ENCODE measurements at places on chromosomes 12 and 14.
A peak's percentile ranks its signal among the peaks of the same experiment; 100 is the strongest.

GRCh38 chr12:113348849-113349536, 9.4 kb upstream of the PLBD2 start:
- DNase-seq: no peak

DNA sequence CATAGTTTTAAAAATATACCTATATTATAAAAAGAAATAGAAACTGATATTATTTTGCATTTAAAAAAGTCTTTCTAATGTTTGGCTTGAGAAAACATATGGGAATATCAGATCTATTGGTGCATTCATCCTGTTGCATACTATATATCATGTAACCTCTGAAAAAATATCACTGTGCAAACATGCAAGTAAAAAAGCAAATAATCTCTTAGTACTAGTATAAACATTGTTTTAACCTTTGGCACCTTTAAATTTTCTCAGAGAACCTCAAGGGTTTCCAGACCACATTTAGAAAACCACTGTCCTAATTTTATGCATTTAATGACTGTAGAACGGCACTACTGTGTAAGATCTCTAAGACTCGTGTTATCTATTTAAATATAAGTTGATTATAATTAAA, 416.8 kb downstream of the LRFN5 start:
- no peak for DNase-seq

GRCh38 chr12:49662998-49663843, 39.9 kb downstream of the PRPF40B start:
- DNase-seq: no peak

DNA sequence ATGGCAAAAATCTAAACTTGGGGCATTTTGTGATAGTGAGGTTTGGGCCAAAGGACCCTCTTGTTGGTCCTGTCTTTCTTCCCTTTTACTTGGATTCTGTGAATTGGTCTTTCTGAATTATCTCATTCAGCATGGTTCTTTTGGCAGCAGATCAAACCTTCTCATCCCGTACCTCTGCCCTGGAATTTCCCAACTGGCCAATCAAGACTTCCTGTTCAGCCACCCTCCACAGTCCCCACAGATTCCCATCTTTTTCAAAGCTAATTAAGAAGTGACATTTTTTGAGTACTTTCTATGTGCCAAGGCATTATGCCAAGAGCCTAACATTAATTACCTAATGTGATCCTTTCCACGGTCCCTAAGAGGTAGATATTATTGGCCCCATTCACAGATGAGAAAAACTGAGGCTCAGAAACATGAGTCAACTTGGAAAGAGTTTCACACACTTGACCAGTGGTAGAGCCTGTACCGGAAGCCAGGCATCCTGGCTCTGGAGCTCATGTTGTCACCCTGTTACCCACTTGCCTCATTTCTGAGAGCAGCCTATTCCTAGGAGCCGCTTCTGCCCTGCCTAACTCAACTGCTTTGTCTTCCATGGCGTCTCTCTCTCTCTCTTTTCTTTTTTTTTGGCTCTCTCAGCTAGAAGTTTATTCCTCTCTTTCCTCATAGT, 135.9 kb downstream of the C12orf75 start:
- no peak for DNase-seq

- peak; percentile 56 for DNase-seq
These were observed 11.5 kb downstream of the ASPG start for GRCh38 chr14:104096751-104097700.

- DNase-seq: no peak
These were observed 161.1 kb upstream of the NOS1 start for GRCh38 chr12:117522559-117522958.

GRCh38 chr12:69684466-69684865, 14.6 kb downstream of the BEST3 start:
- no peak for DNase-seq

DNA sequence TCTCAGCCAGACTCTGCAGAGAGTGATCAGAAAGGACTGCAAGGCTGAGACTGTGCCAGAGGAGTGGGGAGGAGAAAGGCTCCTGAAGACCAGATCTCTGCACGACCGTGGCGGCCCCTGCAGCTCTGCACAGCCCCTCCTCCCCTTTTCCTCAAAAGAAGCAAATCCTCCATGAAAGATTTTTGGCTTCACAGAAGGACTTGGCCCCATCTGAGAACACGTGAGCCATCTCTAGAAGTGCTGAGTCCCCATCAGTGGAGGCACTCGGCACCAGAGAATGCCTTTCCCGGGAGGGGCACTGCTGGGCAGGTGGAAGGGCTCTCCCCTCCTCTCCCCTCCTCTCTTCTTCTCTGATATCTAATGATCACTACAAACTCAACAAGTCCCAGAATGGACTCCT, 6.8 kb downstream of the FIGNL2 start:
- no peak for DNase-seq

DNA sequence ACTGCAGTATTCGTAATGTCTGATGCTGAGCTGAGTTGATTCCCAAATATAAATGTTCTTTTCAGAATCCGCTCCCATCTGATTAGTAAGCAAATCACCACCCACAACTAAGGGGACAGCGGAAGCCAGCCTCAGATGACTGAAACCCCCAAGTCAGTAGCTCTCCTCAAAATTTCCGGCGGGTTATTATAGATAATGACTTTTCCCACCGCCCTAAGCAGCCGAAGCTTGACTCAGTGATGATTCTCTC, 469 bp upstream of the LRFN5 start:
- DNase-seq: no peak

DNA sequence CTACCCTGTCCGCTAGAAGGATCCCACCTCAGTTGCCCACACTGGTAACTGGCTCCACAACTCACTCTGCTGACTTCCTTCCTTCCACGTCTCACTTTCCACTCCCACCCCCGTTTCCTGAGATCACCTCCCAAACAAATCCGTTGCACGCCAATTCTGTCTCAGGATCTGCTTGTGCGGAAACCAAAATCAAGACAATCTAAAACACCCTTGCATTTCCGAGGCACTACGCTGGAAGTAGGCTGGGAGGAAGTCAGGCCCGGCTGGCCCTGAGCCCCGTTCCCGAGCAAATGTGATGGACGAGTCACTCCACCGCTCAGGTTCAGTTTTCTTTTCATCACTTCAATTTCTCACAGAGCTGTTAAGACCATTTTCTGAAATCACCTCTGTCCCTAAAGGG, 23.1 kb downstream of the ABCB9 start:
- no peak for DNase-seq

DNA sequence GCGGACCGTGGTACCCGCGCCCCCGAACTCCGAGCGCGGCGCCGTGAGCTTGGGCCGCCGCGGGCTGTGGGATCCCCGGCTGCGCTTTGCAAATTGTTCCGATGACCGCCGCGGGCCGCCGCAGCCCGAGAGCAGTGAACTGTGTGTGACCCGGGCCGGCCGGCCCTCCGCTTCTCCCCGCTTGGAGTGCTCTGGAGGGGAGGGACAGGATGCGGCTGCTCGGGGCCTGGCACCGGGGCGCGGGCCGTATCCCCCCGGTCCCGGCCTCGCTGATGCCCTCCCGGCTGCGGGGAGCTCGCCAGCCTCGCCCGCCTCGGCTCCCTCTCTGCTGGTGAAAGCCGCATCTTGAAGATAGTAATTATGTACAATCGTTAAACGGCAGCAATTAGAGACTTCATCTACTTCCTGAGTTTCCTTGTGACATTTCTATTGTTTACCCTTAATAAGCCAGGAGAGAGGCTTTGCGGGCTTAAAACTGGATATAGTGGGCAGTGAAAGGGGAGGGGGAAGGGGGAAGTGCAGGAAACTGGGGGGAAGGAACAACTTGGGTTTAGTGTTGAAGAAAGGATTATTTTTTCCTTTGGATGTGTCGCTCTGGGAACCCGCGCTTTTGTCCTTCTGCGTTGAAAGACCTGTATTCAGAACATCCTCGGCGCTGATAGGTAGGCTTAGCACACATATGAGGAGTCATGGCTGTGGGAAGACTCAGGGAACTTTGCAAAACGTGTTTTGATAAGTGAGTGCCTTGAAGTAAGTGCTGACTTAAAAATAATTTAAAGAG, 1.2 kb downstream of the PELI2 start:
- DNase-seq: no peak

DNA sequence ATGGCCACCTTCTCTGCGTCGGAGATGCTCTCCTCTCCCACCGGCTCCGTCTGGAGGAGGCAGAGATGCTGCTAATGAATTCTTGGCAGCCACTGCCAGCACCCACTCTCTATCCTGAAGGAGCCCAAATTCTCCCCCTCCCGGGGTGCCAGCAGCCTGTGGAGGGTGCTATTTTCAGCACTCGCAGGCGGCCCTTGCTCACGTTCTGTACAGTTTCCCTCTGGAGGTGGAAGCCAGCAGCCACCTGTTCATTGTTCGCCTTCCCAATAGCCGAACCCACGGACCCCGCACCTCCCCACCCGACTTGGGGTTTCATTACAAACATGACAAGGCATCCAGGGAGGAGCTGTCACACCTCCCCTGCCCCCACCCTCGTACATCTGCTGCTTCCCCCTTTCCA, 27.8 kb downstream of the SNRNP35 start:
- no peak for DNase-seq

GRCh38 chr12:130832561-130833209, 6.4 kb downstream of the STX2 start:
- no peak for DNase-seq

DNA sequence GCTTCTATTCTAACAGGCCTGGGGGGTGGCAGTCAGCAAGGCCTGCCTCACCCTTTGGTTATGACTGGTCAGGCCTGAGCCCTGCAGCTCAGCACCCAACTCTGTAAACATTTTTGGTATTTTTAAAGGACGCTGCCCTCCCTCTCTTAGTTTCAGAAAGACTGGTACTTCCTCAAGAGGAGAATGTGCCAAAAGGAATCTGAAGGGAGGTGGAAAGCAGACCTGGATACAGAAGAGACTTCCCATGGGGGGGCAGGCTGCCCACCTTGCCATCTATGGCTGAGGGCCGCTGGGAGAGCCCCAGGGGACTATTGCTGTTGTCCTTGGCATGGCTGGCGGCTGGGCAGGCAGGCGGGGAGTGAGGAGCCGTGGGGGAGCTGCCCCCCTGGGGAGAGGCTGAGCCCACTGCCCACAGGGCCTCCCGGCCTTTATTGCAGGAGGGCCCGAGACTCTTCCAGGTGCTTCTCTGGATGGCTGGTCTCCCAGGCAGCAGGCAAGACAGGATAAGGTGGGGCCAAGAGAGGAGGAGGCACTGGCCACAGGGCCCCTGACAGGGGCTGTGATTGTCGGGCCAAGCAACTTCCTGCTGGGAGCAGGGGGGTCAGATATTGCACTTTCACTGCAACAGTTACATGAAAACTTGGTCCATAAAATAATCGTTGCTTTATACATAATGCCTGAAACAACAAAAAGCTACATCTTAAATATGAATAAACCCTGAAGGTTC, 3.5 kb downstream of the ARL6IP4 start:
- DNase-seq: no peak

- no peak for DNase-seq
These were observed 31.9 kb upstream of the TC2N start for GRCh38 chr14:91899213-91899612.

DNA sequence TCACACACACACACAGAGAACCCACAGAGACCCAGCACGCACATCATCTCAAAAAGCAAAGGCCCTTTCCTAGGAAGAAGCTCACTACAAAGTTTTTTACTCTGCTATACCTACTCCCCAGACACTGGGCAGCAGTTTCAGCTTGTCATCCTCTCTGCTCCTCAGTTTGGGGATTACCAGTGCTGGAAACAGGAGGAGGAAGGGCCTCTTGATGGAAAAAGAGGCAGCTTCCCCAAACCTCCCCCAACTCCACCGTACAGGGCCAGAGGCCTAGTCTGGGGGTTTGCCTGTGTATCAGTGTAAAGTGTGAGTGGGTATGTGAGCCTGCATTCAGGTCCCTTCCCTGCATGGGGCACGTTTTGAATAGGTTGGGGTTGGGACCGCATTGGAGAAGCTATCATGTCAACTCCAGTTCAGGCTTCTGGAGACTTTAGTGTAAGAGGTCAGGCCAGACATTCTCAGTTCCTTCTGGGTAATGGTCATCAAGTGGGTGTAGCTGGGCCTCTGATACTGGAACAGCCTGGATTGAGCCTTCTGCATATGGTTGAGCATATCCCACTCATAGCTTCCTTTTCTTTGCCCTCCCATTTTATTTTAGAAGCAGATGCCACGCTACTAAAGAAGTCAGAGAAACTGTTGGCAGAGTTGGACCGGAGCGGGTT, 1.2 kb downstream of the REM2 start:
- DNase-seq: no peak

- DNase-seq: no peak
These were observed 129.9 kb downstream of the GRIP1 start for GRCh38 chr12:66549050-66549389.

- no peak for DNase-seq
These were observed 4.7 kb upstream of the COCH start for GRCh38 chr14:30869551-30870155.

GRCh38 chr14:92819011-92819597, 25.0 kb downstream of the GOLGA5 start:
- no peak for DNase-seq

GRCh38 chr14:89339158-89339557, 77.9 kb downstream of the FOXN3 start:
- DNase-seq: no peak

- no peak for DNase-seq
These were observed 240.1 kb upstream of the SRRM4 start for GRCh38 chr12:118741194-118741593.

- no peak for DNase-seq
These were observed 221.2 kb downstream of the SSPN start for GRCh38 chr12:26416550-26416949.

GRCh38 chr12:54392485-54393206, 8.1 kb upstream of the ZNF385A start:
- no peak for DNase-seq

DNA sequence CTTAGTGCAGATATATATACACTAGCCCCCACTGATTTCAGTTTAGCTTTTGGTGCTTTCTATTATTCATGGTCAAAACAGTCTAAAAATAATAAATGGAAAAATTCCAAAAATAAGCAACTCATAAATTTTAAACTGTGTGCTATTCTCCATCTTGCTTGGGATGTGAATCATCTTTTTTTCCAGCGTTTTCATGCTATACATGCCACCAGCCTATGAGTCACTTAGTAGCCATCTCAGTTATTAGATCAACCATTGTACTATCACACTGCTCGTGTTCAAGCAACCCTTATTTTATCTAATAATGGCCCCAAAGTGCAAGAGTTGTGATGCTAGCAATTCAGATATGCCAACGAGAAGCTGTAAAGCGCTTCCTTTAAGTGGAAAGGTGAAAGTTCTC, 73.9 kb upstream of the KRR1 start:
- DNase-seq: peak; percentile 41

- DNase-seq: no peak
These were observed 1.8 kb downstream of the PXMP2 start for GRCh38 chr12:132689227-132689626.

GRCh38 chr12:91001306-91001705, 3.5 kb downstream of the EPYC start:
- no peak for DNase-seq

Measured in NCI-H446 (cell line).